Omental fat pad (tissue), 4 donors: ENCODE measurements at places on chromosomes 1 and 21.

GRCh38 chr1:65393928-65394327, 26.5 kb upstream of the LEPR start:
- DNase-seq: no peak

DNA sequence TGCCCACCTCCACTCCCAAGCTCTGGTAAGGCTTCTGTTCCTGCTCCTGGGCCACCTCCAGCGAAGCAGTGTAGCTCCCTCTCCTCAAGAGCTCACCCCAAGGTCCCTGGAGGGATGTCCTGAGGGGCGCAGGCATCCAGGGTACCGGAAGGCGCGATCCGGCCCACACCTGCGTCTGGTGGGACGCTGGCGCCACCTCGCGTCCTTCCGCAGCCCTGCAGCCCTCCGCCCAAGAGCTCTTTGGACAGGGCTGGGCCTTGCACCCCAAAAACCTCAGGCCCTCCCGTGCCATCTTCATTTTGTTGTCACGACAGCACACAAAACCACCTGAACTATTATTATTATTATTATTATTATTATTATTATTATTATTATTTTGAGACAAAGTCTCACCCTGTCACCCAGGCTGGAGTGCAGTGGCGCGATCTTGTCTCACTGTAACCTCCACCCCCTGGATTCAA, 49.2 kb upstream of the PAX7 start:
- no peak for DNase-seq

- no peak for DNase-seq
Observed at GRCh38 chr1:206577626-206578025, 34.6 kb downstream of the EIF2D start.

DNA sequence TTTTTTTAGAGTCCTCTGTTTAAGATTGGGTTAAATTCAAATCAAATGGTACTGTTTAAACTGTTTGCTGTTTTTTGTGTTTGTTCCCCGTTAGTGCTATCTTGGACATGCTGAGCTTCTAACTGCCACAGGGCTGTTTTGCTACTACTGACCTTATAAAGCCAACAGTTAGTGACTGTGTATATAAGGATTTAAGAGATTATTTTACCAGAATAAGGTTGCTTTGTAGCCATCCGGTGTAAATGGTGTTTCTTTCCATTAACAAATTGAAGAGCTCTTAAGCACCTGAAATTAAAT, 37.0 kb downstream of the ZNF281 start:
- DNase-seq: no peak

DNA sequence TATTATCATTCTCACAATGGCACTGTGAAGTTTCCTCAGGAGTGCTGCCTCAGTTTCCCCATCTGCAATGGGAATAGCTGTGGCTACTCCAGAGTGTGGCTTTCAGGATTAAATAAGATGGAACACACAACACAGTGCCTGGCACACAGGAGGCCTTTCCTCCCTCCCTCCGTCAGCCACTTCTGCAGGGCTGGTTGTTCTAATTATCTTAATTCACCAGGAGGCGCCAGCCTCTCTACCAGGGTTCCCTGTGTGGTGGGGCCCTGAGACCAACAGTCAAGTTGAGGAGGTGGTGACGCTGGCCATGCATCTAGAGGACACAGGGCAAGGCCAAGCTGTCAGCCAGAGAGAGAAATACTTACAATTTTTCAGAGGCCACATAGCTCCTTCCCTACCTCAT, 6.3 kb upstream of the FOXO6 start:
- DNase-seq: no peak
